ENCODE measurements at places on chromosomes 13 and 19.

DNA sequence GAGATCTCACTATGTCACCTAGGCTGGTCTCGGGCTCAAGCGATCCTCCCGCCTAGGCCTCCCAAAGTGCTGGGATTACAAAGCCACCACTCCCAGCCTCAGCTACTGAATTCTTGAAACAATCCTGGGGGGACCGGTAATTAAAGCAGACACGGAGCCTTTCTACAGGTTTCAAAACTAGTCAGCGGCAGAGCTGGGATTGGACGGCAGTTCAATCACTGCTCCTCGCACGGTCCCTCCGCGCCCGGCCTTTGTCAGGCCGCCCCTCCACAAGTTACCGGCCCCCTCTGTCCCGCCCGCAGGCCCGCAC, 229 bp downstream of the BORCS8 start:
- no peak for DNase-seq

- DNase-seq: no peak
Measured at GRCh38 chr13:37179645-37180044, 74.2 kb upstream of the CSNK1A1L start.

DNA sequence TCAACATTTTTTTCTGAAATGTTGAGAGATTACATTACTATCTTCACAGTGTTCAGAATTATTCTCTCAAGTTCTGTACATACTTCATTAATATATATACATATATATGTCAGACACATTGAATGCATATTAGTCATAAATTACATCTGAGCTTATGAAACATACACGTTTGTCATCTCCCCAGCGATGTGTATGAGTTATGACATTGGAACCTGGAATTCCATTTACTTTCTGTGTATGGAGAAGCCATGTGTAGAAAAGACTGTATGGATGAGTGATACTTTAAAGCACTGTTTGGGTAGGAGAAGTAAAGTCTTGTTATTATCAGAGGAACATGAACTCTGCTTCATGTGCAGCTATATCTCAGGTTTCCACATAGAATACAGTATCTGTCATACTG, 167.2 kb downstream of the FGF14 start:
- no peak for DNase-seq

DNA sequence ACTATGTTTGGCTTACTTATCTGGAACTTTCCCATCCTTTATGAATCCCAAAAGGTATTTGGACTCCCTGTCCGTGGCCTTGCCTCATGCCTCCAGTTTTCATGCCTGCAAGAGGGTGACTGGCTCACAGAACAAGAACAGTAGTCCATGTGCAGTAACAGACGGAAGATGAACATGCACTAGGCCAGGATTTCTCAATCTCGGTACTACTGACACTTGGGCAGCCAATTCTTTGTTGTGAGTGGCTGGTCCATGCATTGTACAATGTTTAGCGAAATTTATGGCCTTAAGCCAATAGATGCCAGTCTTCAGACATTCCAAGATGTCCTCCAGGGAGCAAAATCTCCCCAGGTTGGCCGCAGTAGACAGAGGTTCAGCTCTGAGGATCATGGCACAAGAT, 61.9 kb downstream of the DOCK9 start:
- DNase-seq: no peak

DNA sequence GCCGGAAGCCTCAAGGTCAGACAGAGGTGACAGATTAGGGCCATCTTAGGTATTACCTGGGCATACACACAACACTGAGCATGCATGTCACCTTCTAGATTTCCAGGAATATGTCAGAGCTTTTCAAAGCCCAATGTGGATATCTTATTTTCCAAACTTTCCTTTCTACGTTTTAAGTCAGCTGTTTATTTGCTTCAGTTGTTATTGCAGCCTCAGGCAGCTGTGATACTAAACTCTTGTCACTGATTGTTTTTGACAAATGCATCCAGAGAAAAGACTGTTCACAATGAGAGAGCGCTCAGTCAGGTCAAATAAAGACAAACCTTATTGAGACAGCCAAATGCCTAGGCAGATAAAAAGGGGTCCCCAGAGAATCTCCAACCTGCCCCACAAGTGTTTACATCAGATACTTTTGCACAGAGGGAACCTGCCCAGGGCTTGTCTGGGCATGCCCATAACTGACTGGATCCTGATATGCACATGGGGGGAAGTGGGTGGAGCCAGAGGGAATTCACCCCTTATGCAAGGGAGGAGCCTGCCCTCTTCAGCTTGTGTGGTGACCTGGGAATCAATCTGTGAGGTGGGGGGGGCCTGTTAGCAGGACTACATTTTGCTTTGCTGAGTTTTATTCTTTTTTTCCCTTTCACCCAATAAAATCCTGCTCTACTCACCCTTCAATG, 28.5 kb downstream of the MED4 start:
- no peak for DNase-seq

Measured in left renal pelvis (tissue), 4 donors.